ENCODE measurements at places on chromosomes 5 and 9. TPM values are rescaled to one million over a fixed set of nuclear protein-coding genes. Genes with fewer than 3 reads are reported as not detected.
A peak's percentile ranks its signal among the peaks of the same experiment; 100 is the strongest.

Gene NDUFAF2
- total RNA-seq = 32.5 TPM

Gene RASA1
- 25.8 TPM for total RNA-seq

Gene SARDH
- 9.8 TPM for total RNA-seq

Gene ZNF474
- 1.9 TPM for total RNA-seq

Gene BARX1
- total RNA-seq = 0.50 TPM

Gene PCDH12
- total RNA-seq = 1.1 TPM

GRCh38 chr5:128693764-128694163 is 155.7 kb upstream of the FBN2 start:
- DNase-seq = no peak

DNA sequence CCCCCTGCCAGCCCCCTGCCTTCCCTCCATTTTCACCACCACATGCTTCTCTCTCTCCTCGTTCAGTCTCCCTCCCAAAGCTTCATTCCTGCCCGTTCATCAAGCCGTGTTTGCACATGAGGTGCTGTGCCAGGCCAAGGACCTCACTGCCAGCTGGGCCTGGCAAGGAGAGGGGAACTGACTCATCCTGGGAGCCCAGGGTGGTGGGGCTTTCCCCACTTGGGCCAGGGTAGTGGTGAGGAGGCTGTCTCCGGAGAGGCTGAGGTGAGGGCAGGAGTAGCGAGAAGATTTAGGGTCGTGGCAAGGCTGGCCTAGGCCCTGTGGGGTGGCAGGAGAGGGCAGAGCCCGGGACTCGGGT is 30.4 kb upstream of the NOTCH1 start:
- DNase-seq = no peak

DNA sequence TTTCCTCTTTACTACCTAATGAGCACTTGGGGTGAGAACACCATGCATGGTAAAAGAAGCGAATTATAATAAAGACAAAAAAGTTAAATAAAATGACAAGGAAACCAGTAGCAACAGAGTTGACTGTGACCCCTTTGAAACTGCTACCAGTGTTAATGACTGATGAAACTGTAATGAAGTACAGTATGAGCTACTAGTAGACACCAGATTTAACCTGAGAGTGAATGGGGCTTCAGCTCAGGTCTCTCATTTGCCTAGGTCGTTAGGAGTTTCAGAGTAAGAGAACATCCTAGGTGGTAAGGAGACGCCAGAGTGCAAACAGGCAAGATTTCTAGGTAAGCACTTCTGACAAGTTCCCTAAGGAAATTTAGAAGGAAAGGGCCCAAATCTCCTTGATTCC is 346.4 kb downstream of the BNC2 start:
- no peak for DNase-seq

DNA sequence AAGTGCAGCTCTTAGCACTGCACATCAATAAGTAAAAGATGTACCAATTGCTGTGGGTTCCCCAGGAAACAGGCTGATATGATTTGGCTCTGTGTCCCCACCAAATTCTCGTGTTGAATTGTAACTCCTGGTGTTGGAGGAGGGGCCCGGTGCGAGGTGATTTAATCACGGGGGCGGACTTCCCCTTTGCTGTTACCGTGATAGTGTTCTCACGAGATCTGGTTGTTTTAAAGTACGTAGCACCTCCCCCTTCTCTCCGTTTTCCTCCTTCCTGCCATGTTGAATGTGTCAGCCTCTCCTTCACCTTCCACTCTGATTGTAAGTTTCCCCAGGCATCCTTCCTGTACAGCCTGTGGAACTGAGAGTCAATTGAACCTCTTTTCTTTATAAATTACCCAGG is 93.2 kb upstream of the ACTBL2 start:
- DNase-seq = no peak

GRCh38 chr9:14421291-14421690 is 107.3 kb upstream of the NFIB start:
- no peak for DNase-seq

DNA sequence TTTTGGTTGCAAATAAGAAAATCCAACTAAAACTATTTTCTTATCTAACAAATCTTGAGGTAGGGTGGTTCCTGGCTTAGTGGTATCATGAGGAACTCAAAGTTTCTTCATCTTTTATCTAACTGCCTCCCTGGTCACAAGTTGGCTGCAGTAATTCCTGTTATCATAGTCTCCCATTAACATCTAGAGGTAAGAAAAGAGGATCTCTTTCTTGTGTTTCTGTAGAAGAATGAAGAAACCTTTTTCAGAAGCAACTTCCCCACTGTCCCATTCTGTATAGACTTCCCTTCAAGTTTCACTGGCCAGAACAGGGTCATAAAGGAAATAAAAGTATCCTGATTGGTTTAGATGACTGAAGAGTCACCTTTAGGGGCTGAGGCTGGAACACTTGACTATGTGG is 81.8 kb upstream of the ELL2 start:
- DNase-seq = no peak

GRCh38 chr5:173826428-173827350 is 61.5 kb upstream of the CPEB4 start:
- DNase-seq = no peak

DNA sequence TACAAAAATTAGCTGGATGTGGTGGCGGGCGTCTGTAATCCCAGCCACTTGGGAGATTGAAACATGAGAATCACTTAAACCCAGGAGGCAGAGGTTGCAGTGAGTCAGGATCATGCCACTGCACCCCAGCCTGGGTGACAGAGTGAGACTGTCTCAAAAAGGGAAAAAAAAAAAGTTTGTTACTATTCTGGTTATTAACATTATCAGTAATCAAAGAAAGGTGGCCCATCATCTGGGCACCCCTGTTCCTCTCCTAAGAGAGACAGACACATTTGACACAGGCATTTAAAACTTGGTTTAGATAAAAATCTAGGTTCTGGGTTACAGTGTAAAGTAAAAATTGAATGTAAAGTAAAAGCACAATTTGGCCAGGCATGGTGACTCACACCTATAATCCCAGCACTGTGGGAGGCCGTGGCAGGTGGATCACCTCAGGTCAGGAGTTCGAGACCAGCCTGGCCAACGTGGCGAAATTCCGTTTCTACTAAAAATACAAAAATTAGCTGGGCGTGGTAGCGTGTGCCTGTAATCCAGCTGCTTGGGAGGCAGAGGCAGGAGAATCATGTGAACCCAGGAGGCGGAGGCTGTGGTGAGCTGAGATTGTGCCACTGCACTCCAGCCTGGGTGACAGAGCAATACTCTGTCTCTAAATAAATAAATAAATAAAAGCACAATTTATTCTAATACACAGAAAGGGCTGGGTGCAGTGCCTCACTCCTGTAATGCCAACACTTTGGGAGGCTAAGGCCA is 16.7 kb upstream of the PHYHD1 start:
- no peak for DNase-seq

DNA sequence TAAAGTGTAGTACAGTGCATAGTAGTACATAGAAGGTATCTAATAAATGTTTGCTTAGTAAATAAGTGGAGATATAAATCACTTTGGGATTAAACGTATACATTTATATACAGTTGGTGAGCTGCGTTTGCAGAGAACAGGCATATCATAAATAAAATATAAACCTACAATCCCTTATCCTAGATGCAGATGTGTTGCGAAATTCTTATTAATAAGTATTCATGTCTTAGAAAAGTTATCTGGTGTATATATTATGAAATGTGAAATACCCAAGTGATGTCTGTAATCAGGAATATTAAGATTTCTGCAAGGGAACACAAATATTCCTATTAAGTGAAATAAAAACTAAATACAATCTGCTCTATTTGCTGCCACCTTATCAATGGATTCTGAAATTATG is 8.8 kb downstream of the CCNH start:
- DNase-seq = no peak

- no peak for DNase-seq
Measured at GRCh38 chr5:58056546-58056945, 403.3 kb downstream of the PLK2 start.

DNA sequence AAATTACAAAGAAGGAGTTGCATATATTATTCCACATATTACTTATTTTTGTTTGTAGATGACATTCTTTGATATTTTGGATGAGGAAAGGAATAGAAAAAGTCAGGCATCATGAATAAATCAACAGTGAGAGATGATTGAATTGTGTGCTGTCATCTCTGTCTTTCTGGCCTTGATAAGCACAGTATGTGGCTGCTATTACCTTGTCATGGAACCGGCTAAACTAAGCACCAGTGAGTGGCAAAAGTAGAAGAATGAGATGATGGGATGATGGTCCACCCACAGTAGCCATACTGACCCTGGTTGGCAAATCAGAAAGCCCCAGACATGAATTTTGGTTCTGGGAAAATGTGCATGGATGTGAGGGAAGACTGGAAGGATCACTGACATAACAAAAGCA is 361.2 kb upstream of the DMAC1 start:
- DNase-seq = no peak

DNA sequence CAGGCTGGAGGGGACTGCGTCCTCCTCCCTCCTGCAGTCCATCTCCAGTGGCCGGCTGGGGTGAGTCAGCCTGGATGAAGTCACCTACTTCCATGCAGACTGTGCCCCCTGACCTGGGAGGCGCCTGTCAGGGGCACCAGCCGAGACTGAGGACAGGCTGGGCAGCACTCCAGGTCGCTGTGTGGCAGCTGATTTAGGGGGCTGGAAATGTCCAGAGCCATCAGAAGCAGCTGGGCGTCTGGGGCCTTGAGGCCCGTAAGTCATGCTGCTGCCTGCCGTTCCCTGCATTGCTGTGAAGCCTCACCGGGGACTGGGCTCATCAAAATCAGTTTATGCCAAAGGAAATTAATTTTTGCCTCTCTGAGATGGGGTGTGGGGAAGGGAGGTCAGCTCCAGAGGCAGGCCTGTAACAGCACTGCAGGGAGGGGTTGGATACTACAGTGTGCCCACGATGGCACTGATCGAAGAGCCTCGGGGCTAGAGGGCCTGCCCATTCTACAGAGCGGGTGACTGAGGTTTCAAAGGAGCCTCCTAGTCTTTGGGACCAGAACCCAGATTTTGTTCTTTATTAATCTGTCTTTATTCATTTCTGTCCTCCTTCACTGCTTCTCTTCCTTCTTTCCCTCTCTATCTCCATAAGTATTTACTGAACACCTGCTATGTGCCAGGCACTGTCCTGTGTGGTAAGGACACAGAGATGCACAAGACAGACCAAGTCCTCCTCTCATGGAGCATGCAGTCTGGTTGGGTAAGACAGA is 70.4 kb upstream of the PSD2 start:
- peak; percentile 86 for DNase-seq

DNA sequence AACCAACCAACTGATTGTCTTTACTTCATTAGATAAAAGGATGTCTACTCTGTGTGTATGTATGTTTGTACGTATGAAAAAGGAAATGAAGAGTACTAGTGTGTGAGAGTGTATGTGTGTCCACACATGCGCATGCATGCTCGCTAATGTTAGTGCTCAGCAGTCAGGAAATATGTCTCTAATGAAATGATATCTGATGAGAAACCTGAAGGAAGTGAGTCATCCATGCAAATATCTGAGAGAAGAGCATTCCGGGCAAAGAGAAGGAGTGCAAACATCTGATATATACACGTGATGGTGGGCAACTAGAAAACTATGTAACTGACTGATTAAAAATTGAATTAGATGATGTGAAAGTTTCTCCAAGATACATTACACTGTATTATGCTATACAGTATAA is 29.6 kb upstream of the UGCG start:
- no peak for DNase-seq

DNA sequence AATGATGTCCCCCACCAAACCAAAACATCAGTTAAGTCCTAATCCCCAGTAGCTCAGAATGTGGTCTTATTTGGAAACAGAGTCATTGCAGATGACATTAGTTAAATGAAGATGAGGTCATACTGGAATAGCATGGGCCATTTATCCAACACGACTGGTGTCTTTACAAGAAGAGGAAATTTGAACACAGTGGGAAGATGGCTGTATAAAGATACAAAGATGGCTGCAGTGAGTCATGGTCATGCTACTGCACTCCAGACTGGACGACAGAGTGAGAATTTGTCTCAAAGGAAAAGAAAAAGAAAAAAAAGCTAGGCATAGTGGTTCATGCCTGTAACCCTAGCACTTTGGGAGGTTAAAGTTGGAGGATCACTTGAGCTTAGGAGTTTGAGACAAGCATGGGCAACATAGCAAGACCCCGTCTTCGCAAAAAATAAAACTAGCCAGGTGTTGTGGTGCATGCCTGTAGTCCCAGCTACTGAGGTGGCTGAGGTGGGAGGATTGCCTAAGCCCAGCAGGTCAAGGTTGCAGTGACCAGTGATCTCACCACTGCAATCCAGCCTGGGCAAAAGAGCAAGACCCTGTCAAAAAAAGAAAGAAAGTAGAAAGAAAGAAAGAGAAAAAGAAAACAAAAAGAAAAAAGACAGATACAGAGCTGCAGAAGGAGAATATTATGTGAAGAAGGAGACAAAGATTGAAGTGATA is 130.0 kb upstream of the CDKN2B start:
- DNase-seq = no peak

DNA sequence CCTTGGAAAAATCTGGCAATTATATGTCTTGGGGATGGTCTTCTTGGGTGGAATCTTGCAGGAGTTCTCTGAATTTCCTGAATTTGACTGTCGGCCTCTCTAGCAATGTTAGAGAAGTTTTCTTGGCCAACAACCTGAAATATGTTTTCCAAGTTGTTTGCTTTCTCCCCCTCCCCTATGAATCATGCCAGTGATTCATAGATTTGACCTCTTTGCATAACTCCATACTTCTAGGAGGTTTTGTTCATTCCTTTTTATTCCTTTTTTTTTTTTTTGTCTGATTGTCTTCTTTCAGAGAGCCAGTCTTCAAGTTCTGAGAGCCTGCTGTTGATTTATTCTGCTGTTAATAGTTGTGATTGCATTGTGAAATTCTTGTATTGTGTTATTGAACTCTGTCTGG is 56.7 kb upstream of the SLC44A1 start:
- DNase-seq = no peak

DNA sequence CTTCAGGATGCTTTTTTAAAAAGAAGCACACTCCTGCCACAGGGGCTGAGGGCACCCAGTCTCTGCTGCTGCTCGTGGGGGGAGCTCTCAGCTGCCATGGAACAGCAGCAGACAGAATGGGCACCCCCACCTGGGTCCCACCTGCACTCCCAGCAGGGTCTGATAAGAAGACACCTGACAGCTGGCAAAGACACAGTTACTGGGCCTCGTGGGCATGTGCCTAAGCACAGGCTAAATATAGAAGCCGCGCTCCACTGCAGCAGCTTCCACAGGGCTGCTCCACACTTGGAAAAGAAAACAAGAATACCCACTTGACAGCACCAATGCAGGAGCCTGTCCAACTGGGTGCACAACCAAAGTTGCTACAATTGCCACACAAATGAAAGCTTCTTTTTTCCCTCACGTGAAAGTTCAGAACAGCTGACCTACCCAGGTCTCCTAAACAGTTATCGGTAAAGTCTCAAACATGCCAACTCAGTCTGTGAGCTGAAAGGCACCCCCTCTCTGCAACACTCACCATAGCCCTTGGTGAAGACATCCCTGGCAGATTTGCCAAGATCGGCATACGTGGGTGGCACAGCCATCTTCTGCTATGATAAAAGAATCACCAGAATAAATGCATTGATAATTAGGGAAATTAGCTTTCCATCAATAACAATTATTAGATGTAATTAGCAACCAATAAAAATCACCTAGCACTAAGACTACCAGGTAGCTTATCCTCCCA is 12.2 kb downstream of the VDAC1 start:
- DNase-seq = no peak
